ENCODE measurements at places on chromosomes 11 and 22.
A peak's percentile ranks its signal among the peaks of the same experiment; 100 is the strongest.

DNA sequence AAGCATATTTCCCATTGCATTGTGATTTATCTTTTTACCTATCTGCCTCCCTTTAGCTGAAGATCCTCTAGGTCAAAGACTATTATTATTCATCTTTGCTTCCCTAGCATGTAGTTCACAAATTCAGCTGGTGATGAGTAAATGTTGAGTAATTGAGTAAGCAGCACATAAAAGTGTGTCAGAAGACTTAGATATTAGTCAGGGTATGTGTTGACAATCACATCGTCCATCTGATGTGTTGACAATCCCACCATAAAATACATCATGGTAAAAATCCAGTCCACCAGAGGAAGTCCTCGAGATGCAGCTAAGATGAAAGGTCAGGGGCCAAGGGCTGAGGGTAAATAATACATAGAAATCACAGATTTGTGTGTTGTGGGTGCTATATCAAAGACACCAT lies 22.9 kb upstream of the ABTB2 start:
- peak; percentile 69 for DNase-seq

DNA sequence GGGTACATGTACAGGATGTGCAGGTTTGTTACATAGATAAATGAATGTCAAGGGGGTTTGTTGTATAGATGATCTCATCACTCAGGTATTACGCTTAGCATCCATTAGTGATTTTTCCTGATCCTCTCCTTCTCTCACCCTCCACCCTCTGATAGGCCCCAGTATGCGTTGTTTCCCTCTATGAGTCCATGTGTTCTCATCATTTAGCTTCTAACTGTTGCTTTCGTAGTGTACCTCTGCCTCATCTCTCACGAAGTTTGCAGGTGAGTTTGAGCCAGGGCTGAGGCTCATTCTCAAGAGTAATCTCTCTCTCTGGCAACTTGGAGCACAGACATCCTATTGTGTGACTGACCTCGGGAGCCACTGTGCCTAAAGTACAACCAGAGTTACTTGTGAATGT lies 4.7 kb upstream of the HBE1 start:
- no peak for DNase-seq

- DNase-seq: peak; percentile 71
These were observed 33.4 kb upstream of the EIF3D start for GRCh38 chr22:36562261-36562835.

DNA sequence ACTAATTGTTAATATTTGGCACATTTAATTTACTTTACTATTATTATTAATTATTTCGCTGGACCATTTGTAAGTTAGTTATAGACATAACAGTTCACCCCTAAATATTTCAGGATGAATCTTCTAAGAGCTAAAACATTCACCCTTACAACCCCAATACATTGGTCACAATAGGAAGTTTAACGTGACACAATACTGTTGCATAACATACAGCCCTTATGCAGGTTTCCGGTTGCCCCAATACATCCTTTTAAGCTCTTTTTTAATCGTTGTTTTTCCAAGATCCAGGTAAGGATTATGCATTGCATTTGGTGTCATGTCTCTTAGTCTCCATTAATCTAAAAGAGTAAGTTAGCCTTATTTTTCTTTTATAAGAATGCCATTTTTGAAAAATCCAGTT lies 71.2 kb downstream of the HSD17B12 start:
- DNase-seq: no peak

DNA sequence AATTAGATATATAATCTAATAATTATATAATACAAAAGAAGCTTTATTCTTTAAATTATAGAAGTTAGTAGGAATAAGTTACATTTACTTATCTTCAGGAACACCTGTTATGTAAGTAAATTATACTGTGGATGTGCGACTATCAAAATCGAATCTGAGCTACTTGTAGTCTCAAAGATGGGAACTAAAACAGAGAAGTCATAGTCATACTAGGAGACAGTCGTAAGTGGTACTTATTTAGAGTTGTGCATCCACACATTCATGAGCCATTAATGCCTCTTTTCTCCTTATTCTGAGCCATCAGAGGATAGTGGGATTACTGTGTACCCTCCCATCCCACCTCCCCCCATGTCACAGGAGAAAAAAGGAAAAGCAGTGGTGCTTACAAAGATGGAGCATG lies 114.4 kb downstream of the CADM1 start:
- no peak for DNase-seq

GRCh38 chr22:26679003-26679629 lies 21.7 kb downstream of the MIAT start:
- peak; percentile 86 for DNase-seq

- no peak for DNase-seq
These were observed 252.1 kb downstream of the SBF2 start for GRCh38 chr11:10041748-10042446.

DNA sequence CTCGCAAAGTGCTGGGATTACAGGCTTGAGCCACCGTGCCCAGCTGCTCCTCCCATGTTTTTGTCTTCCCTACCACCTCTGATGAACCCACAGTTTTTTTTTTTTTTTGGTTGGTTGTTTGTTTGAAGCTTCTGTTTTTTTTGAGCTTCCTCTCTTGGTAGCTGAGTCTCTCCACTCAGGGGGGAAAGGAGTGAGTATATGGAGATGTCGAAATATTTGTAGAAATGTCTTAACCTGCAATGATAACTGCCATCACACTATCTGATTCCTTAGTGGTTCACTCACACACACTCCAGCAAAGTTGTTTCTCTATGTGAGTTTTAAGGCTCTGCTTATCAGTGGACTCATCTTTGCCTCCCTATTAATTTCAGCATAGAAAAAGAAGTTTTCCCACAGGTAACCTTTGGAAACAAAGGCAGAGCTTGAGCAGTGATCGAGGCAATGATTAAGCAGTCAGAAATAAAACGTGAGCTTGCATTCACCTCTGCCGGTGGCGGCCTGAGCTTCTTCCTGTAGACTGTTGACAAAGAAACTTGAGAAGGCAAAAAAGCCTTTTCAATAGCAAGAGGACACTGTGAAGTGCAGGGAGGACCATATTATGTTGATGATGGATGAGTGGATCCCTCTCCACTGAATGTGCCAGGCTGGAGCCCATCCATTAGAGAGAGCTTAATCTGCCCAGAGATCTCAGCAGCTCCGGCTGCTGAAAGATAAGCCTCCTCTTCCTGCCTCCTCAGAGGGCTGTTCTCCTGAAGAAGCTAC lies 29.0 kb upstream of the RASSF10 start:
- DNase-seq: no peak

GRCh38 chr11:134510233-134511040 lies 98.4 kb upstream of the B3GAT1 start:
- peak; percentile 40 for DNase-seq

DNA sequence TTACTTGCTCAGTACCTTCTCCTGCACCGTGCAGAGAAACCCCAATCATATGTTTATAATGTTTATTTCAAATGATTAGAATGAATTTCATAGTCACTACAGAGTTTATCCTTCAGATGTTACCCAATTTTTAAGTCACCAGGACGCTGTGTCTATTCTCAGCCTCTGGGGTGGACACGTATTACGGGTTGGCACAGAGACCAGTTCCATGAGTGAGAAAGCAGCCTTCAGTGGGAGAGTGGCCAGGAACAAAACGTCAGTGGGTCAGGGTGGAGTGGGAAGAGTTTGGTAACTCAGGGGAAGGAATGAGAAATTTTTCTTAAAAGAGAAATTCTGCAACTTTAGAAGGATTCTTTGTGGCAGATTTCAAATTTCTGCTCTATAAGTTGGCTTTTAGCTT lies 77.1 kb upstream of the MTMR2 start:
- no peak for DNase-seq

DNA sequence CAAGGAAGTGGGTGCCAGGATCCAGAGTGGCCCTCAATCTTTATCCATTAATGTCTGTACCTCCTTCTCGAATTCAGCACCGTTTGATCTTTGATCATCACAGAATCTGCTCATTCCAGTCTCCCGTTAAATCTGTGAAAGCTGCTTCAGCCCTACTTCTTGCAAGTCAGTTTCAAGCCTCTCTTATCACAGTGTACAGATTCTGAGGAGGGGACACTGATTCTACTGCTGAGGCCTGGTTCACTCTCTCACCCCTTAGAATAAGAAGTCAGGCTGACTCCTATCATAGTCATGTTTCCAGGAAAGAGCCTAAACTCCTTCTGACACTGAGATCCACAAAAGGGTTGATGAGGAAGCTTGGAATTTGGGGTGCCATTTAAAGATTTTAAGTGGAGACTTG lies 39.0 kb downstream of the MAML2 start:
- no peak for DNase-seq

DNA sequence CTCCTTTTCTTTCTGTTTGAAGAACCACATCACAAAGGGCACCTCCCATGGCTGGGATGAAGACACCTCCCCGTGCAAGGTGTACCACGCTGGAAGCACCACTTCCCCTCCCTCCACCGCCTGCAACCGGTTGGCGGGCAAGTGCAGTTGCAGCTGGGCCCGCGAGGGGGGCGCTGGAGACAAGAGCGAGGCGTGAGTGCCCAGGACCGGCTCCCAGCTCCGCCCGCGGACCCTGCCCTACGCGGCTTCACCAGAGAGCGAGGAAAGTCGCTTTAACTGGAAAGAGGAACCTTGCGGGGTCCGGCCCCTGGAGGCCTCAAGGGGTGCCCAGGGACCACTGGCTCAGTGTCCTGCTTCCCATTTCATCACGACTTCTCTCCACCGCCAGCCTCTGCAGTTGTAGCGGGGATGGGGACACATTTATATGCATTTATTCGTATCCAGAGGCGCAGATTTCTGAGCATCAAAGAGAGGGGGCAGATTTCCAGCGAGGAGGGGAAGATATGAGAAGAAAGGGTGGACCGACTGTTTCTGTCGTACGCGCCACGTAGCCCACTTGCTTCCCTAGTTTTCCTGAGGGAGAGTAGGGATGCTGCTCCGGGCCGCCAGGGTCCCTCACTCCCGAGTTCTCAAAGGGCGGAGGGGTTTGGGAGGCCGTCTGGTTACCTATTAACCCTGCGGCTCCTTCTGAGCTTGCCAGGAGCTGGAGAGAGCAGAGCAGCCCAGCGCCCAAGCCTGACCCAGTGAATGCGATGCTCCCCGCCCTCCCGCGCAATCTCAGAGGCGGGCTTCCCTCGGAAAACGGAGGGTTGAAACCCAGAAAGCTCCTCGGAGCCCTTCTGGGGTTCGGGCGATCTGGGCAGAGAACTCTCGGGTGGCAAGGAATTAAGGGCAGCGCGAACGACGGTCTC lies 3.5 kb downstream of the ESAM start:
- DNase-seq: no peak

DNA sequence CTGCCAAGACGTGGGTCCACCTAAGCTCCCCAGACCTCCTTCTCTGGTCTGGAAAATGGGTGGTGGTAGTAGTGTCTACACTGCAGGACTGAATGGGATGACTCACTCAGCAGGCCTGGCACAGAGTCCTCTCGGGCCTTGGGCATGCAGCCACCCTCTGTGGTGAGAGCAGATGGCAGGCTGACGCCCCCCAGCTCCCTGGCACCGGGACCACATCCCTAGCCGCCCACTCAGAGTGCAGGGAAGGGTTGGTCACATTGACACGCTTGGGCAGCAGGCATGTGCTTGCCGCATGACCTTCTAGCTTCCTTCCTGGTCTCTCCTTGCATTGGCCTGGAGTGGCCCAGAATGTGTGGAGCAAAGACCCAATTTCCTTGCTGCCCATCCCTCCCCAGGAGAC lies 30.7 kb upstream of the PRODH start:
- no peak for DNase-seq

DNA sequence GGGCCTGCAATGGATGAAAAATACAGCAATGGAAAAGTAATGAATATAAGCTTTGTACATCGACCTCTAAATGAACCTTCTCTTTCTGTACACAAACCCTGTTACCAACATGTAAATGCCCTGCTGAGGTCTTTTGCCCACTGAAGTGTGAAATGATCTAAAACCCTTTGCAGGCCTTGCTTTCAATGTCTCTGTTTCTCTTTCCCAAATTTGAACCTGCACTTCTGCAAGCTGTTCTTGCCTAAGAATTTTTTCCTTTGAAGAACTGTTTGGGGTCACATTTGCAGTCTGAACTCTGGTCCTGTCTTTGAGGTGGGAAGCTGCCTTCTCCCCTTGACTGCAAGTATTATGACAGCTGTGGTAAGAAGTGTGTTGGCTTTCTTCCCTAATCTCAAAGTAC lies 1237.1 kb downstream of the FAM181B start:
- DNase-seq: no peak

DNA sequence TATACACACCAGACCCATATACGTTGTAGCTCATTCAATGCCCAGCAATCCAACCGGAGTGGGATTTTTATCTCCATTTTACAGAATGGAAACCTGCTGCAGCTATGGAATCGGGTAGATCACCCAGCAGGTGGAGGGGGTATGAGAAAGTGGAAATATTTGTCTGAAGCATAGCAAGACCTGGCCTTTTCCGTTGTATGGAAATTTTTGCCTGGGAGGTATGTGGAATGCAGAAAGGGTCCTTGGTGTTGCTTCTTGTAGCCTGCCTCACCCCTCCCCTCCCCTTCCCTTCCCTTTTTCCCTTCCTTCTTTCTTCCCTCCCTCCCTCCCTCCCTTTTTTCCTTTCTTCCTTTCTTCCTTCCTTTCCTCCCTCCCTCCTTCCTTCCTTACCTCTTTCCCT lies 15.2 kb downstream of the TSPAN18 start:
- DNase-seq: no peak
